ENCODE measurements at places on chromosomes 2 and 18. TPM values are rescaled to one million over a fixed set of nuclear protein-coding genes. Genes with fewer than 3 reads are reported as not detected.

Gene PREB
- total RNA-seq: 53.9 TPM

GRCh38 chr2:192194866-192195547 is at the start of gene TMEFF2:
TSS of gene TMEFF2 (minus strand) at chr2:192194933. CDS start at chr2:192194524, 409 bp downstream.
- peak within 1 kb of the TSS; percentile 76 for H3K4me3 ChIP-seq
- peaks cover 78% of the 10 kb centered on the region for H3K27me3 ChIP-seq
- DNase-seq: peak; percentile 51
- H3K4me1 ChIP-seq: peaks cover 14% of the 10 kb centered on the region

GRCh38 chr2:195612611-195613495 is 44.2 kb upstream of the SLC39A10 start:
- H3K4me3 ChIP-seq: no peak overlapping the region
- no peaks in the 10 kb centered on the region for H3K27me3 ChIP-seq
- peaks cover 3% of the 10 kb centered on the region for H3K36me3 ChIP-seq
- H3K27ac ChIP-seq: no peak overlapping the region

DNA sequence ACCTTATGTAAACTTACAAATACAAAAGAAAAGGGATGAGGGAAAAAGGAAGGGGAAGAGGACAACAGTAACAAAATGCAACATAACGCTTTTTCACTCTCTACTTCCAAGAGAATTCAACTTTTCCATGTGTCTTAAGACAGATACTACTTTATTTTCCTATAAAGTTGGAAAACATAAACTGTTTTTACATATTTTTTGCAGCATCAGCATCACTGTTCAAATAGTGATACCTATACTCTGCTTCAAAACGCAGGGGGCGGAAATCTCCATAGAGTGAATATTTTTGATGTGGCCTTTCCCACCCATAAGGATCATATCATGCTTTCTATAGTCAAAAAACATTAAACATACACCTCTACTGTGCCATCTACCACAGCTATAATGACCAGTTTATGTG is 77.5 kb downstream of the BAZ2B start:
- H3K4me1 ChIP-seq: no peaks in the 10 kb centered on the region
- H3K36me3 ChIP-seq: peaks cover 4% of the 10 kb centered on the region
- H3K27ac ChIP-seq: no peak overlapping the region
- H3K27me3 ChIP-seq: no peaks in the 10 kb centered on the region
- H3K4me3 ChIP-seq: no peak overlapping the region
- no peak for DNase-seq

All from activated naive CD8-positive, alpha-beta T cell treated with anti-CD3 and anti-CD28 coated beads, Interleukin-2, amount 10 ng/mL, durations not matched to agents 7 days and 5 days (primary cell).